ENCODE measurements at places on chromosomes 13 and 19. TPM values are rescaled to one million over a fixed set of nuclear protein-coding genes. Genes with fewer than 3 reads are reported as not detected.
A peak's percentile ranks its signal among the peaks of the same experiment; 100 is the strongest.

DNA sequence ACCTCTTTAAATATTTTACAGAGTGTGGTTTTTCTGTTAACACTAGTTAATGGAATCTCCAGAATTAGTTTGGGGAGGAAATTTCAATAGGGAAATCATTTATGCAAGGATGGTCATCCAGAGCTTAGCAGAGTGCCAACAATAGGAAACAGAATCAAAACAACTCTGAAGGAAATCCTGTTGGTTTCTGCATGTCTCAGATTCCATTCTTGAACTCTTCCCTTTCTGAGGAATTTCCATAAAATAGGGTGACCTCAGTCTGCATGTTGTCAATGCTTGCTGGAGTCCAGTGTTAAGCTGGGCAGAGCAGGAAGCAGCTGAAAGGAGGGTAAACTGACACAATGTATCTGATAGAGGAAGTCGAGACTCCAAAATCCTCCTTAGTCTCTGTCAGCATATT lies 16.9 kb downstream of the CBY2 start:
- DNase-seq: no peak

DNA sequence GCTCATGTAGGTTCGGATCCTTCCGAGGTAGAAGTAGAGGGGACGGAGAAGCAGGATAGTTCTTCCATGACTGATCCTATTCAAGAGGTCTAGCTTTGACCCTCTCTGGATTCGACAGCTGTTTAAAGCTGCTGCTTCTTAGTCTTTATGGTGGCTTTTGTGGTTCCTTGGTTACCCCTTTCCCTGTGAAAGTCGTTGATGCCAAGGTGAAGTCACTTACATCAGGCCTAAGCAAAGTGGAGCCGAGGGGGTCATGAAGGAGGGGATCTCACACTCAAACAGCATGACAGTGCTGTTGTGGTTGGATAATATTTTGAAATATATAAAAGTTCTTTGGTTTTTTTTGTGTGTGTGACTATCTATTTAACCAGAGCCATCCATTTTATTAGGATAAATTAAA lies 8.1 kb downstream of the CCDC70 start:
- DNase-seq: no peak

GRCh38 chr13:24693862-24694471 lies 13.8 kb downstream of the ATP12A start:
- peak; percentile 52 for DNase-seq

The NMRK2 gene
- total RNA-seq: not detected

The PGLYRP1 gene
- not detected for total RNA-seq
